Natural killer cell (primary cell): ENCODE measurements at places on chromosomes 6 and 20.

GRCh38 chr6:74782346-74782745 is 423.5 kb downstream of the COL12A1 start:
- DNase-seq: no peak

DNA sequence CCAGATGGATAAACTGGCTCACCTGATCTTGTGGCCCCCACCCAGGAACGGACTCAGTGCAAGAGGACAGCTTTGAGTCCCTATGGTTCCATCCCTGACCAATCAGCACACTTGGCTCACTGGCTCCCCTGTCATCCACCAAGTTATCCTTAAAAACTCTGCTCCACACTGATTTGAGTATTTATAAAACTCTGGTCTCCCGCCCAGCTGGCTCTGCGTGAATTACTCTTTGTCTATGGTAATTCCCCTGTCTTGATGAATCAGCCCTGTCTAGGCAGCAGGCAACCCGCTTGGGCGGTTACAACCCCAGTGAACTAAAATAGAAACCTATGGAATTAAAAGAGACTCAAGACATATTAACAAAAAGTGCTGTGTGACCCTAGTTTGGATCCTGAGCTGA is 38.1 kb upstream of the CD83 start:
- no peak for DNase-seq

DNA sequence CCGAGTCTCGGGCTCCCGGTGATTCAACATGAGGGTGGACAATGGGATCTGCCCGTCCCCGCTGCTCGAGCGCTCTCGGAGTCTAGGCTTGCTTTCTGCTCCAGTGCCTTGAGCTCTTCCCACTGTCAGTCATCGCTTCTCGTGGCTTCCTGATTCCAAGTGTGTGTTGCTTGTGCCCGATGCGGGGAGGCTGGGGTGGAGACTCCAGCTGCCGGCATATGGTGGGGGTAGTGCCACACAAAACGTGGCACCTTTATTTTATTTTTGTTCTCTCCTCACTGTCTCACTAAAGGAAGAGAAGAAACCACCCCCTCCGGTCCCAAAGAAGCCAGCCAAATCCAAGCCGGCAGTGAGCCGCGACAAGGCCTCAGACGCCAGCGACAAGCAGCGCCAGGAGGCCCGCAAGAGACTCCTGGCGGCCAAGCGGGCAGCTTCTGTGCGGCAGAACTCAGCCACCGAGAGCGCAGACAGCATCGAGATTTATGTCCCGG is 14.8 kb upstream of the MYL9 start:
- no peak for DNase-seq

- DNase-seq: peak; percentile 79
Measured at GRCh38 chr6:32255199-32256153, 31.6 kb upstream of the NOTCH4 start.

- no peak for DNase-seq
Measured at GRCh38 chr20:40681684-40682083, 7.4 kb downstream of the MAFB start.

GRCh38 chr6:35014341-35014740 is 125.3 kb downstream of the ANKS1A start:
- no peak for DNase-seq

DNA sequence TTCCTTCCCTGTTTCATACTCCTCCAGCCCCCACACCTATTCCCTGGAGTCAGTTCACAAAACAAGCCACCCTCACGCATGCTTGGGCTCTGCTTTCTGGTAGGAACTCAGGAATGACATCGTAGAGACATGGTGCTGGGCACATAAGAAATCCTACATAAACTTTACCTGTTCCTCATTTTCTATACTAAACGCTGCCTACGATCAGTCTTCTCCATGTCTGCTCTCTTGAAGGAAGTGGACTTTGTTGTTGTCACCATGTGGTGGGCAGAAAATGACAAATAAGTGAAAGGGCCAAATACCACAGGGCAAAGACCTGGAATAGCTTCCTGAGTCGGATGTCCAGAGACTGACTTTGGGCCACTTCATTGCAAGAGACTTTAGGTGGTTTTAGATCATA is 10.1 kb downstream of the MYLK4 start:
- DNase-seq: no peak

DNA sequence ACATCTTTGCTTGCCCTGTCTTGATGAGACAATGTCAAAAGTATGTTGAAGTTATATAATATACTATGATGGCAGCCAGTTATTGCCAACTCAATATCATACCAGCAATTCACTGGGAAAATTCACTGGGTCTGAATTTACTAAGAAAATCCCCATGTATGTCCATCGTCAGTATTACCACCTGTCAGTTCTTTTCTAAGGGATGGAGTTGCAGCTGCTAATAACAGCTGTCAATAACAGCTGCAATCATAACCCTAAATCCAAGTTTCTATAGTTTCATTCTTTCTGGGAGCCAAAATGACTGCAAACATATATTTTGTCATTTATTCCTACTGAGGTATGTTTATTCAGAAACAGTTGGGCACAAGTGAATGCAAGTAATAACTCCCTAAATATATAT is 132.6 kb upstream of the RIN2 start:
- no peak for DNase-seq

DNA sequence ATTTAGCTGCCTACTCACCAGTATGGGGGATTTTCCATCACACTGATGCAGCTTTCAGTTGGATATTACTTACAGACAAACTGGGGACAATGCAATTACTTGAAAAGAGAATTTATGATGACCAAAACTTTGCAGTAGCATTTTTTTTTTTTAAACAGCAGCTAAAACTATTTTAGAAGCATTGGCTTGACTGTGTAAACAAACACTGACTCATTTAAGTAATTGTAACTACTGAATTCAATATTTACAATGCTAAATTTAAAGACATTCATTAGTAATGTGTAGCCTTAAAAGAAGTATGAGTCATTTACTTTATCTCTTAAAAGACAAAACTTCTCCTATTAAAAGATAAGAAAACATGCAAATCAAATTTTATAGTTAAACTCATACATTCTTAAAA is 295.9 kb upstream of the FERMT1 start:
- no peak for DNase-seq

- DNase-seq: no peak
Measured at GRCh38 chr6:120805276-120805675, 529.0 kb downstream of the TBC1D32 start.

DNA sequence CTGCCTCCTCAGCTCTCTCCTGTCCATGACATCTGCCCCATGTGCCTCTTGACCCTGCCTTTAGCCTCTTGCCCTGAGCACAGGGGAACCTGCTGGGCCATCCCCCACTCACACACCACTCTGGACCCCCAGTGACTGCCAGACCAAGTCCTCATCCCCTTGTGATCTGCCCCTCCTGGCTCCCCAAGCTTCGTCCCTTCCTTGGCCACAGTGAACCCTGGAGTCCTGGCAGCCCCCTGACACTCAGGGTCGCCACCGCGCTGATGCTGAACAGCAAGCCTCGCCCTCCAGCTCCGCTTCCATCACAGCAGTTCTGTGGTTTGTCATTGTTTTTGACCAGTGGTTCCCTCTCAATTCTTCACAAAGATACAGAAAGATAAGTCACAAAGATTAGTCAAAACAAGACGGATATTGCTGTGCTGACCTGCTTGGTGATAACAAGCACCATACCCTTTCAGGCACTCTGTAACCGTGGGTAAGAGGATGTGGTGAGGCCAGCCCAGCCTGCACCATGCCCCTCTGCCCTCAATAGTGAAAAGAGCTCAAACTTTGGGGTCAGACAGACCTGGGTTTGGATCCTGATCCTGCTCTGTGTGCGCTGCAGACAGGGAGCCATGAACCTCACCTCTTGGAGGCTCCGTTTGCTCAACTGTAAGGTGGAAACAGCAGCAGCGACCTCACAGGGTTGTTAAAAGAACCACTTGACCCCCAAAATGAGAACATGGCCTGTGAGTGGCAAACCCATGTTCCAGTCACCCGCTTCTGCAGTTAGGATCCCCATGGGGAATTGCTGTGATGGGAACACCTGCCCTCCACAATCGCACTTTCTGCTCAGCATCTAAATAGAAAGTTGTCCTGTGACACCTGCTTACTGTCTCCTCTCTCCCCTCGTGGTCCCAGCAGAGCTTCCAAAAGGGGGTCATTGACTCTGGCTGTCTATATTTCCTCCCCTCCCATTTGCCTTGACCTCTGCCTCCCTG is 114.5 kb downstream of the TOX2 start:
- DNase-seq: peak; percentile 33

DNA sequence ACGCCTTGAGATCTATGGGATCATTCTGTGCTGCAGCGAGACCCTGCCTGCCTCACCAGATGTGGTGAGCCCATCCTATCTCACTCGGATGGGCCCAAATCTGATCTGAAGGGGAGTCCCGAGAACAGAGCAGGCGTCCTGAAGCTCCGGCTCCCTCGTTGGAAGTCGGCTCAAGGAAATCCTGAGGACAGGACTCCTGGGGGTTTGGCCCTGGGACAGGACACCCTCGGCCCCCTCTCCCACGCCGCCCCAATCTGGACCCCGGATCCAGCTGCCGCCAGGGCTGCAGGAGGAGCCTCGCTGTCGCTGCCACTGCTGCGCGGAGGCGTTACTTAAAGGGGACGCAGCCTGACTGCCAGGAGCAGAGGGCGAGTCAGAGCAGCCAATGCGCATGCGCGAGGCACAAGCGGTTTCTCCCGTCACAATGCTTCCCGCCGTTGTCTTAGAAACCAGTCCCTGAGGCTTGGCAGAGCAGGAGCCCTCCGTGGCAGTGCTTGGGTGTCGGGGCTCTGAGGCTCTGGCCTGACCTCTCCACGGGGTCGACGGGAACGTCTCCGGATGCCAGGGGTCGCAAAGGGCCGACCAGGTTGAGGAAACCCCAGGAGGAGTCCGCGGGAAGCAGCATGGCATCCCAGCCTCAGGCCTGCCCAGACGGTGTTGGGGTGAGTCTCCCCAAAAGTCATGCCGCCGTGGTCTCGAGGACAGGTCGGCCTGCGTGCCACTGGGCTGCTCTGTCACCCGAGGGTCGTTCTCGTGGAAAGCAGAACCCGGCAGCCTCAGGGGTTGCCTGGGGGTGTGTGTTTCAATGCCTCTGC is 1567.8 kb upstream of the DEFB115 start:
- no peak for DNase-seq

DNA sequence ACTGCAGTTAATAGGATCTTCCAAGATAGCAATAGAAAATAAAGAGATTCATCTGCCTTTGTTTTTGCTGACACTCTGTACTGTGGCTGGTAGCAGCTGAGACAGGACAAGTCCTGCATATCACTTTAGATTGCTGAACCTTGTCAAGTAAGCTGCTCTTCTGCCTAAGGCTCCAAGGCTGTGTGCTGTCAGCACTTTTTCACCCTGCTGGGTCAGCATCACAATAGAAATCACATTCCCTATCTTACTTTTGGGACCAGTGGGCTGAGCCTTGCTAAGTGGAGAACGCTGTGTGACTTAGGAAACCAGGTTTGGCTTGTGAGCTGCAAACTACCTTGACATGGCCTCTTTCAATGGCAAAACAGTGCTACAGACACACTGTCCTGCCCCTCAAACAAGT is 263.9 kb downstream of the FRK start:
- DNase-seq: no peak
